ENCODE measurements at places on chromosomes 5 and 9.

DNA sequence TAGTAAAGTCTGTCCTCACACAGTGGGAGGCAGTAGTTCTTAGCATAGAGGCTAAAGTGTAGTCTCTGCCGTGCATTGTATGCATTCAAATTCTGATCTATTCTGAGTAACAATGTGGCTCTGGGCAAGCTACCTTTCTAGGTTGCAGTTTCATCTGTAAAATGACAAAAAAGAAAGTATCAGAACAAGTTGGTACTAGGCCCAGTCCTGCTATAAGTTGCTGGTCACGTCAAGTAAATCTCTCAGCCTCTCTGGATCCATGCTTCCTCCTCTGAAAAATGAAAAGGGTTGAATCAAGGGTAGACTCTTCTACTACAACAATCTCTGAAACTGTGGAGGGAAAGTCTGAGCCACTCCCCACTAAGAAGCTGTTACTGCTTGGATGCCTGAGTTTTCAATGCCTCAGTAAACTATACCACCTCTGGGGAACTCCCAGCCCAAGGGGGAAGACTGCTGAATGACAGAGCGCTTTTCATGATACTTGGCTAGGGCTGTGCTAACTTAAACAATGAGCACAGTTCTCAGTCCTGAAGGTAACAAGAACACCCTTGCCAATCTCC is 34.5 kb upstream of the SPARC start:
- no peak for DNase-seq

GRCh38 chr9:124632077-124632621 is 125.0 kb upstream of the NR5A1 start:
- DNase-seq, result no peak

DNA sequence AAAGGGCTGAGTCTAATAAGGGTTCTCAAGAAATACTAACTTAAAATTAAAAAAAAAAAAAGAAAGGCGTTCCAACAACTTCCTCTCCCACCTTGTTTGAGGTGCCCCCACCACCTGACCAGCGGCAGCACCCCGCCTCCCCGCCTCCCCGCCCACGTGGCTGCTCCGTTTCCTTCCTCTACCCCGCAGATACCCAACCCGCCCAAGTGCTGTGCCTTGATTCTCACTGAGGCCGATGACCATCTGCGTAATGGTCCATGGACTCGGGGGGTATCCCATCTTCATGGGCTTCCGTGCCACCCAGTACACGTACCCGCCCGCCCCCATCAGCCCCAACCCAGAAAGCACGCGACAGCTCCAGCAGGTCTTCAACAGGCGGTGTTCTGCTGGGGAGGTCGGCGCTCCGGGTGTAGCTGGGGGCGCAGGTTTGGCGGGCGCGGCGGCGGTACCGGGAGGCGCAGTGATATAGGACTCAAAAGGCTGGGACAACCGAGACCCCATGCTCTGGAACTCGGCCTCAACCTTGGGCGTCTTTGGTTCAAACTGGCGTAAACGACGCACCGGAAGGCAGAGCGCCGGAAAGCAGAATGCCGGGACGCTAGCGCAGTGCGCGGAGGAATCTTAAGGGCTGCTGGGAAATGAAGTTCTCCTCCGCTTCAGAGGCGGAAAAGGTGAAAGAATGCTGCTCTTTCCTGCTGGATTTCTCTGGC is at the start of gene DMAC1:
TSS of gene DMAC1 (minus strand) at position 545 of the 710 bp plus-strand sequence. CDS start at position 501, 44 bp downstream.
- peak; percentile 68 for DNase-seq

GRCh38 chr9:130345897-130346385 is 80.4 kb downstream of the HMCN2 start:
- DNase-seq, result no peak

- no peak for DNase-seq
Measured at GRCh38 chr5:123845356-123846100, 333.6 kb downstream of the CSNK1G3 start.

DNA sequence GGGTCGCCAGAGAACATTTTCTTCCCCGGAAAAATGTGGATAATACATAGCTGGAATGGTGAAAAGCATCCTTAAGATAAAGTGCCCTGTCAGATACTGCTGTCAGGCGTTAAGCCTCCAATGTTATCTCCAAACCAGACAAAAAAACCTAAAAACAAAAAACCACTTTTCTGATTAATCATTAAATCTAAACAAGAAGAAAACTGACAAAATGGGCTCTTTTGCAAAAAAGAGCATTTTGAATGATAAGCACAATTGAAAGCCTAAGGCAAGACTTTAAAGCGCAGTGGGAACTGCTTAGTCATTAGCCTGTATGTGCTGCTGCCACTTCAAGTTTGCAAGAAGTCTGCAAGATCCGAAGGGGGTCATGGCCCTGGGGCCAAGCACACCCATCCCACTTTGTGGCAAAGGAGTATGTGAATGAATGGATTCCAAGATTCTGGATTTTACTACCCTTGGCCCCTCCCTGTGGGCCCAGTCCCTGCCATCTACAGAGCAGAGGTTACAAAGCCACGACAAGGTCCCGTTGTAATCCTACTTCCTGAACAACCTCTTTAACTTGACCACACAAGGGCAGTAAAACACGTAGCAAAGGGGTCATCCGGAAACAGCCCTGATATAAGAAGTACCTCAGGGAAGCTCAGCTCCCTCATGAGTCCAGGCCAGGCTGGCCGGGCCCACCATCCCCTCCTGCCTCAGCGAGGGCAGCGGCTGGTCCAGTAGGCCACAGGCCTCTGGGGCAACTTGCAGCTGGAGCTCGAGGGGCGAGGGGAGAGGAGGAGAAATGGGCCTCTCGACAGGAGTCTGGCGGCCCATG is 29.7 kb downstream of the SHB start:
- no peak for DNase-seq

DNA sequence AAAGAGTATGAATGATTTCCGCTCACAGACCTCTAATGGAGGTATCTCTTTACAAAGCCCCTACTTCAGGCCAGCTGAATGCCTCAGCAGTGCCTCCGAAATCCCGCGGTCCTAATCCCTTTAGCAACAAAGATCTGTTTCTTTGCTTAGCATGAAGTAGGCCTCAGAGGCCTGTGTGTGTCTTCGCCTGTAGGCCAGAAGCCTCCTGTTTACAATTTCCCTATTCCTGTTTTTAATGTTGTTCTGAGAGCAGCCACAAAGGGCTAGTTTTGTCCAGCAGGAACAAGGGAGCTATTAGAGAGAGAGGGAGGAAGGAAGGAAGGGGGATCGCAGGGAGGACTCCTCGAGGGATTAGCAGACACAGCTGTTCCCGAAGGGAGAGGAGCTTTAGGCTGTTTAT is 166.4 kb upstream of the SPRY4 start:
- DNase-seq, result no peak

- no peak for DNase-seq
Measured at GRCh38 chr9:90830977-90831376, 29.4 kb downstream of the SYK start.

GRCh38 chr5:144183254-144183889 is 12.7 kb downstream of the KCTD16 start:
- DNase-seq, result no peak

DNA sequence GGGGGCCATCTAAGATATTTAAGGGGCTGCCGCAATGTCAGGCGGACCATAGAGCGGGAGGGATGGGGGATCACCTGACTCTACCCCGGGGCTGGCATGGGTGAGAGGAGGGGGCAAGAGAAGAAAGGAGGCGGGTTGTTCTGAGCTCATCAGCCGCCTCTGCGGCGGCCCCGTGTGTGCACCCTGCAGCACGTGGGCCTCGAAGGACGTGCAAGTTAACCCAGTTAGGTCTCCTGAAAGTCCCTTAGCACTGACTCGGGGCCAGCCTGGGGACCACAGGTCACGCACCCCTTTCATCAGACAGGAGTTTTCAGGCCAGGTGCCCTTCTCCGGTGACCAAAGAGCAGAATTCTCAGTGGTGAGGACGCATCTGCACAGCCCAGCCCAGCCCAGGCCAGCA is 58.0 kb downstream of the UBE2QL1 start:
- DNase-seq, result no peak

- no peak for DNase-seq
Measured at GRCh38 chr5:5042806-5043205, 97.3 kb upstream of the ADAMTS16 start.

DNA sequence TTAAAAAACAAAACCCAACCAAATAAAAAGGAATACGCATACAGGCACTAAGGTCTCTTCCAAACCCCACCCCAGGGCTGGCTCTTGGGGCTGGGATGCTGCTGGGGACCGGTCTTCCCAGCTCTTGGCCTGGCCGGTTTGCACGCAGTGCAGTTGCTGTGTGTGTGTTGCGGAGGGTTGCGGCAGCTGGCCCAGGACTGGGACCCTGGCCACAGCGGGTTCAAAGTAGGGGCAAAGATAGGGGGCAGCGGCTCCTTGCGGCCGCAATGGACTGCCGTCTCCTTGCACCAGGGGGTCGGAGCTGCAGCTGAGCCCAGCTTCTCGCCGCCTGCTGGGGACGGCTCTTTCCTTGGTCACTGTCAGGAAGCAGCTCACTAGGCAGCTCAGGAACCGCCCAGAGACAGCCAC is 5.0 kb downstream of the DMRT3 start:
- no peak for DNase-seq
